ENCODE measurements at places on chromosomes 3 and 15. TPM values are rescaled to one million over a fixed set of nuclear protein-coding genes. Genes with fewer than 3 reads are reported as not detected.

DNA sequence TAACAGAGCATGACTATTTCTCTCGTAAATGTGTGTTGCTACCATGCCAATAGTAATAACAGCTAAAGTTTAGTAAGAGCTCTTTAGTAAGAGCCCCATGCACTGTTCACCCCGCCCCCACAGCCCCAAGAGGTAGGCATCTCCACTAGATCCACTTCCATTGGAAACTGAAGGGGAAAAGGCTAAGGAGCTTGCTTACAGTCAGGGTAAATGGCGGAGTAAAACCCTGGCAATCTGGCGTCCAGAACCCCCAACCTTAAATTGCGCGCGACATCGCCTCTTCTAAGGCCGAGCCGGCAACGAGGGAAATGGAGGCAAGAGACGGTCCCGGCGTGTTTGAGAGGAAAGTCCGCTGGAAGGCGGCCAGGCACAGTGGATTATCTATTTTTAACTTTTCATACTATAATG lies 654 bp upstream of the C3orf38 start:
- no peak for DNase-seq

GRCh38 chr3:37198996-37199395 lies 24.6 kb upstream of the LRRFIP2 start:
- DNase-seq = no peak

DNA sequence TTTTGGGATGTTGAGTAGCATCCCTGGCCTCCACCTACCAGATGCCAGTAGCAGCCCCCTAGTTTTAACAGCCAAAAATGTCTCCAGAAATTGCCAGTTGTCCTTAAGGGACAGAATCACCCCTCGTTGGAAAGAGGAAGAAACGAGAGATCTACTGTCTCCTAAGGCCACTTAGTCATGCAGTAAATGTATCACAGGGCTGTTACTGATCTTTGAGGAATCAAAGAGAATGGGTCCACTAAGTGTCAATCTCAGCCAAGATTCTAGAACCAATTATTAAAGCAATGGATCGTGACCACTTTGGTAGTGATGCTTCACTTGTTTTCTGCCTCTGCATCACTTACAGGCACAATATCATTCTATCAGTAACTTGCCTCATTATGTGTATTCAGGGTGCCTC lies 26.4 kb downstream of the POLG start:
- no peak for DNase-seq

DNA sequence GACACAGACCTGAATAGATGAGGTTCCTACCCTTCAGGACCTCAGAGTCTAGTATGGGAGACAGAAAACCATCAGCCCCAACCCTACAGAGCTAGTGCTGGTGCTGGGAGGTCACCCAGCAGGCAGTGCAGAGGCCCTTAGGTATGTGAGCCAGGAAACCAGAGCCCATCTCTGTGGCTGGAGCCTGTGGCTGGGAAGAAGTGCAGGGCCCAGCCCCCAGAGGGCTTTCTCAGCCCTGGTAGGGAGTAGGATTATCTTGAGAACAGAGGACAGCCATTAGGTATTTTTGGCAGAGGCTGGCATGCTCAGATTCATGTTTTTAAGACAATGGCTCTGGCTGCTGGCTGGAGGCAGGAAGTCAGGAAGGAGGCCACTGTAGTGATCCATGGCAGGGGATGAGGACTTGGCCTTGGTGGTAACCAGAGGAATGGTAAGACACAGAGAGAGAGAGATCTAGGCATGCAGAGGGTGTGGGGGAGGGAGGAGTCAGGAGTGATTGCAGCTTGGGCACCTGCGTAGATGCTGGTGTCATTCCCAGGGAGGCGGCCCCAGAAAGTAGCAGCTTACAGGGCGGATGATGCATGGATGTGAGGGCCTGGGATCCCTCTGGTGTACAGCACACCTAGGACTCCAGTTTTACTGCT lies 220.9 kb upstream of the EIF1B start:
- DNase-seq = no peak

DNA sequence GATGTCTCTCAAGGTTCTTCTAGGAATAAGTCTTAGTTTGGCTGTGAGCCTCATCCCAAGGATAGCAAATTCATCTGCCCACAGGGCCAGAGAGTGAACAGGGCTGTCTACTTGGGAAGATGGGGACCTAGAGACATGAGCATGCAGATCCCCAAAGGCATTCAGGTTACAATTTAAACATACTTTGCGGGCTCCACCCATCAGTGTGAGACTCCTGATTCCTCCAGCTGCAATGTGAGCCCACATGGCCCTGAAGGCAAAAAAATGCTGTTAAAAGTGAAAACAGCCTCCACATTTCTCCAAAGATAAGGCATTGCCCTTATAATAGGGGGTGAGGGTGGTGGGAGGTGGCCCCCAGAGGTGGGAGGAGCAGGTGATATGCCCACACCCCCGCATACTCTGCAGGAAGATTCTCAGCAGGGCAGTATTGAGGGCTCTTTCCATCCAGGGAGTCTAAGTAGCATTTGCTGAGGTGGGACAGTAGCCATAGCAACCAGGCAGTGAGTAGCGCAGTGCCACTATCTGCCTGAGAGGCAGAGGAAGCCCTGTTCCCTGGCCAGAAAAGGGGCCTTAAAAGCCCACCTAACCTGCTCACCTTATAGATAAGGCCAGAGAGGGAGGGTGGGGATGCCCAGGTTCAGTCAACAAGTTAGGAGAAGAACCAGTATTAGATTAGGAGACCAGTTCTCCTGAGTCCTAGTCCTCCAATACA lies 31.2 kb downstream of the TGM4 start:
- no peak for DNase-seq

- no peak for DNase-seq
Observed at GRCh38 chr15:82999426-82999825, 12.0 kb downstream of the C15orf40 start.

DNA sequence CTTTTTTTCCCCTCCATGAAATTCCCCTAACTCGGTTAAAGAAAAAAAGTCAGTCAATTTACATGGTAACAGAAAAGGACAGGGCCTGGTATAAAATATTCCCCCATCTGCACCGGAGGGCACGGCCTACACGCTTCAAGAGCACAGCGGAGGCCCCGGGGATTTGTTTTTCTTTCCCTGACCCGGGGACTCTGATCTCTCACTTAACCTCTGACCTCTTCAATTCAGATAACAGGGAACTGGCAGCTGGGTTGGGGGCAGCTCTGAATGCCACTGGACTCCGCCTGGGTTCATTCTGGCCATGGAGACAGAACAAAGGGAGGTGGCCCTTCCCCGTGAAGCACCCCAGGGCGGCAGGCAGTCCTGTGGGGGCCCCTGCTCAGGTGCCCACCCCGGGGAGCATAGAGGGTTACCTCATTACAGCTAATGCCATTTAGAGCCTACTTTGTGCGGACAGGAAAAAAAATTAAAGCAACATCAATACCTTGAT lies 257.5 kb downstream of the SHQ1 start:
- DNase-seq = no peak

- DNase-seq = no peak
Observed at GRCh38 chr3:23172059-23172458, 31.1 kb upstream of the UBE2E2 start.

- no peak for DNase-seq
Observed at GRCh38 chr3:52774901-52775864, 2.2 kb upstream of the ITIH1 start.

DNA sequence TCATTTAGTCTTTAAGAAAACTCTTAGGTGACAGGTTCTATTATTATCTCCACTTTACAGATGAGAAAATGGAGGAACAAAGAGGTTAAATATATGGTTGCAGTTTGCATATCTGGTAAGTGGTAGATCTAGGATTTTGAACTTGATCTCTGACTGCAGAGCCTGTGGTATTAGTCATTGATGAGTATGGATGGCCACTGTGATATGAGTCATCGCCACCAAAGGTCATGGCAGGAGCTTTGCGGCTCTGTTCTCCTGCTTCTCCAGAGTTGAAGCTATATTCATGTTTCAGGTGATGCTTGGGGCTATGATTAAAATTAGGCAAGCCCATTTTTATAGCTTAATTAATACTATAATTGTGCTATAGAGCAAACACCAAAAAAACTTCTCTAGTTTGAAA lies 306.2 kb upstream of the DPPA4 start:
- no peak for DNase-seq

DNA sequence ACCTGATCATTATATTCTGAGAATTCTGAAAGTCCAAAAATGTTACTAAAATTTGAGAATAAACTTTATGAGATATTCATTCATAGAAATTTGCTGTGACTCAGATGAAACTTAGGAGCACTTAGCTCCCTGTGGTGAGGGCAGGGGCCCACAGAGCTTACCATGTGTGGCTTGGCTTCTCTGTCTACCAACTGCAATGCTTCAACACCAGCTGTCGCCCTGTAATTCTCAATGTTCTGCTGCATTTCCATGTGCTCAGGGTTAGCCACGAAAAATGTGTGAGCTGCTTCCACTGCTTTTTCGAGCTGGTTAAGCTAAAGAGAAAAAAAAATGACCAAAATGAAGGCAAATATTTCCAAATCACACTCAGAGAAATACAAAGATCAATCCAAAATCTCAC lies 125.6 kb downstream of the P3H2 start:
- no peak for DNase-seq

DNA sequence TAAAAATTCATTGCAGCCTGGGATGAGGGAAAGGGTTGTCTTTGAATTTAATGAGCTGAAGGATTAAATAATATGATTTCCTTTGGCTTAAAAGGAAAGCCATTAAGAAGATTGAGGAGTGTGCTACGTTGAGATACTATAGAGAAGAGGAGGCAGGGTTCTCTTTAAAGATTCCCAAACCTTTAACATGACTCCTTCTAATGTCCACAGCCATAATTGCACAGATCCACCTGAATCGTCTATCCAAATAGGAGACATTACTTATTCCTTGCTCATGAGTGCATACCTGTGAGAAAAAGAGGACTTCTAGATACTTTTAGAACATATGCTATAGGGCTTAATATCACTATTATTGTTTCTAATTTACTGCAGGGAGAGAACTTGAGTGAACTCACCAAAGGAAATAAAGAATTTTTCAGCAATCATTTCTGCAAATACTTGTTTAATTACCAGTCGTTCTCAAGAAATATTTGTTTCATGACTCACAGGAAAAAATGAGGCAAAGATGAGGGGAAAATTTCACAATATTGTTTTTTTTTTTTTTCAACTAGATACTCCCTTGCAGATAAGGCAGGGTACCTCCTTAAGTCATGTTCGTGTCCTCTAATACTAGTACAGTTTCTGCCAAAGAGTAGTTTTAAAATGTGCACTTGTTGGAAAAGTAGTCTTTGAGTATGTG lies 8.9 kb upstream of the SUCNR1 start:
- no peak for DNase-seq

DNA sequence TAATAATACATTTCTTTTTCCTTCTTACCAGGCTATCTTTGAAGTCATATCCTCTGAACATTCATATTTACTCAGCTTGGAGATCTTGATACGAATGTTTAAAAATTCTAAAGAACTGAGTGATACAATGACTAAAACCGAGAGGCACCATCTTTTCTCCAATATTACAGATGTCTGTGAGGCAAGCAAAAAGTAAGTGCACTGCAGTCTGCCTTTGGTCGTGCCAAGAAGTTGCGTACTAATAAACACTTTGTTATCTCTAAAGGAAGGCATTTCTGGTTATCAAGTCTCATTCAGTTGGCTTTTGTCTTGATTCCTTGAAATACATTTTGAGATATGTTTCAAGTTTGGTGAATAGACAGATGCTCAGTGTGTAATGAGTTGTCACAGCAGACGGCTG lies 31.6 kb downstream of the ARHGEF26 start:
- no peak for DNase-seq

DNA sequence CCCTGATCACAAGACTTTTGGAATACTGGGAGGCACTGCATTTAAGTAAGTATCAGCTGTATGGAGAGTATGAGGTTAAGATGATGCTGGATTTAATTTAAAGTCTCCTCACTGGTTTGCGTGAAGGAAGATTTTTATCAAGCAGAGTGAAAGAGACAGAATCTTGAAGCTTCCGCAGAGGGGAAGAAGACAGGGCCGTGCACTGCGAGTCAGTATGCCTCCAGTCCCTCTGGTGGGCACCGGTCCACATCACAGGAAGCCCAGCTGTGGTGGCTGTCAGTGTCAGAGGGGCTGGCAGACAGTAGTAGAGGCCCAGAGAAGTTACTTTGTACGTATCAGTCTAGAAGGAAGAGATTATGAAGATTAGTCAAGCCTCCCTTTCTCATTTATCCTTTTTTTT lies 379.0 kb upstream of the TPRG1 start:
- no peak for DNase-seq

GRCh38 chr3:134423153-134423552 lies 48.9 kb upstream of the AMOTL2 start:
- no peak for DNase-seq

DNA sequence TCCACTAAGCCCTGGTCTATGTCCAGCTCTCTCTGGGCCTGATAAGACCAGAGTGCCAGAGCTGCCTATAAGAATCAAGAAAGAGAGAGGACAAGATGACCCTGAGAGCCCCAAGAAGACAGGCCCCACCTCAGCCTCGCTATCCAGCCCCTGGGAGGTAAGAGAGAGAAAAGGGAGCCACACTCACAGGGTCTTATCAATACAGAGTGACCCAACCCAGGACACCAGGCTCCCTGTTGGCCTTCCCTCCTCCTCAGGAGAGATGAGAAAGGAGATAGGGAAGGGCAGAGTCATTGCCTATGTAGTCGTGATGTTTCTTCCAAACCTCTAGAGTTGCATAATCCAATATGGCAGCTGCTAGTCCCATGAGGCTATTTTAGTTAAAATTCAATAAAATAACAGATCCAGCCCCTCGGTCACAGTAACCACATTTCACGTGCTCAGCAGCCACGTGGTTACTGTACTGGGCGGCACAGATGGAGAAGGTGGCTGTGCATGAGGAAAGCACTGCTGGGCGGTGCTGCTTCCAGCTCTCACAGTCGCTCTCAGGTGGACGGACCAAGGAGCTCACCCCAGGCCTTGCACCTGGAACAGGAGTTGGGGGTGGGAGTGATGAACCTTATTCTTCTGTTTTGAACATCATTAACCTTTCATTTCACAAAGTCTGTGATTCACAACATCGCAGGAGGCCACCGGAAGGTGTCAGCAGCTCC lies 525.8 kb downstream of the SHQ1 start:
- no peak for DNase-seq

DNA sequence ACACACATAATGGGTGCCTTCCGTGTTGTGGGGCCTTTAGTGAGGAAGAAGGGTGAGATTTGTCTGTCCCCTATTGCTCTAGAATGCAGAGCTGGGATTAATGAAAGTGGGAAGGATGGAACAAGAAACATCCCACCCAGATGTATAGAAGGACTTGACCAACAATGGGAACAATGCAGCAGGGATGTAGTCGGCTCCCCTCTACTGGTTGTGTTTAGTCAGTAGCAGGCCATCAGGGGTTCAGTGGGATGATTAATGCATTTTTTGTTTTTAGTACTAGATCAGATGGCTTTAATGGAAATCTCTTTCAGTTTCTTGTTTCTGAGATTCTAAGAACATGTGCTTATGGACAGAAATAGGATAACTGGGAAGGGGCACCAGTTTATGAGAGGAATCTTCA lies 156.0 kb upstream of the ROPN1 start:
- DNase-seq = no peak

RASGRP1 gene
- total RNA-seq = 143 TPM

LSM3 gene
- 16.5 TPM for total RNA-seq

Measured in activated CD8-positive, alpha-beta memory T cell treated with anti-CD3 and anti-CD28 coated beads, Interleukin-2, amount 10 ng/mL, durations not matched to agents 7 days and 5 days (primary cell).